AG04450 (cell line): ENCODE measurements at places on chromosomes 4 and X. TPM values are rescaled to one million over a fixed set of nuclear protein-coding genes. Genes with fewer than 3 reads are reported as not detected.

DGKK gene
- not detected in 2 replicates for polyA plus RNA-seq

AKAP4 gene
- polyA plus RNA-seq: not detected in 2 replicates

ASB9 gene
- polyA plus RNA-seq: 0.22 and 0.35 TPM in 2 replicates

PCDH18 gene
- 204 and 255 TPM in 2 replicates for polyA plus RNA-seq

PDZD11 gene
- 139 and 141 TPM in 2 replicates for polyA plus RNA-seq

POU3F4 gene
- not detected in 2 replicates for polyA plus RNA-seq

EPGN gene
- not detected in 2 replicates for polyA plus RNA-seq

MSX1 gene
- 1.7 TPM in 2 replicates for polyA plus RNA-seq

UGT8 gene
- not detected in 2 replicates for polyA plus RNA-seq

NPNT gene
- polyA plus RNA-seq: not detected in 2 replicates

IRAK1 gene
- polyA plus RNA-seq: 31.6 and 36.7 TPM in 2 replicates

BEX2 gene
- 0.14 and 0.25 TPM in 2 replicates for polyA plus RNA-seq

GAGE12J gene
- polyA plus RNA-seq: not detected in 2 replicates

IL13RA2 gene
- 0.50 and 0.56 TPM in 2 replicates for polyA plus RNA-seq

DCAF12L2 gene
- not detected in 2 replicates for polyA plus RNA-seq

SLC9B1 gene
- polyA plus RNA-seq: 0.32 and 0.35 TPM in 2 replicates

BBS7 gene
- 22.2 and 28.9 TPM in 2 replicates for polyA plus RNA-seq

STK32B gene
- 4.0 and 4.3 TPM in 2 replicates for polyA plus RNA-seq

GPR143 gene
- 0.05 and 0.10 TPM in 2 replicates for polyA plus RNA-seq

MAGEC2 gene
- not detected in 2 replicates for polyA plus RNA-seq

- no peak for DNase-seq
These were observed 17.1 kb upstream of the MAP7D3 start for GRCh38 chrX:136268051-136269048.

- DNase-seq: no peak
These were observed 120.8 kb upstream of the PJA1 start for GRCh38 chrX:69285881-69286564.

GRCh38 chr4:15771216-15772058 lies 6.7 kb upstream of the CD38 start:
- DNase-seq: no peak

DNA sequence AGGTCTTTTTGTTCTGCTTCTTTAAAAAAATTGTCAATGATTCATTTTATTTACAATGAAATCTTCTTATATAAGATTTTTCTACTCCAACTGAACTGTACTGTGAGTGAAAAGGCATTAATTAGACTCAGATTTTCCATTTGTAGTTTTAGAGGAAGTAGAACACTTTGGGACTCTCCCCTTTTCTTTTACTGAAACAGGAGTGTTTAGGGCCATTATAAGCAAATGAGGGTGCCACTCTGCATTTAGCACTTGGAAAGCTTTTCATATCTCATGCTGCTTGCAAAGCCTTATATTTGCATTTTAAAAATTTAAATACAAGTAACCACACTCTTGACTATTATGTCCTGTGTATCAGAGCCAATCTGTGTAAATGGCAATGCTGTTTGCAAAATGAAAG lies 584.3 kb downstream of the KLHL13 start:
- no peak for DNase-seq

GRCh38 chr4:137967480-137968190 lies 274.5 kb downstream of the SLC7A11 start:
- DNase-seq: no peak

DNA sequence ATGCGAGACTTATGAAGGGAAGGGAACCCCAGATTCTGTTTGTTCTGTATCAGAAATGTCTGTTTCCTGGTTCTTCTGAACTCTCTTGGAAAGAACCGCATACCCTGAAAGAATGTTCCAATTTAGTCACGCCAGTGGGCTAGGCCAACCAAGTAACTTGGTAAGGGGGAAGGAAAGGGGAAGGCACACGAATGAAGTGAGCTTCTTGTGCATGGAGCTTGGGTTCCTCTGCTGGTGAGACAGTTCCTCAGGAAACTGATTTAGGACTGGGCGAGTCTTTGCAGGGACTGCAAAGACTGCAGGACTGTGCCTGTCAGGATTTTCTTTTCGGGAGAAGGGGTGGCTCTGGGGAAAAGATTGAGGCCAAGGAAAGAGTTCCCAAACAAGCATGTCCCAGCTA lies 35.6 kb downstream of the FRMPD3 start:
- DNase-seq: no peak

DNA sequence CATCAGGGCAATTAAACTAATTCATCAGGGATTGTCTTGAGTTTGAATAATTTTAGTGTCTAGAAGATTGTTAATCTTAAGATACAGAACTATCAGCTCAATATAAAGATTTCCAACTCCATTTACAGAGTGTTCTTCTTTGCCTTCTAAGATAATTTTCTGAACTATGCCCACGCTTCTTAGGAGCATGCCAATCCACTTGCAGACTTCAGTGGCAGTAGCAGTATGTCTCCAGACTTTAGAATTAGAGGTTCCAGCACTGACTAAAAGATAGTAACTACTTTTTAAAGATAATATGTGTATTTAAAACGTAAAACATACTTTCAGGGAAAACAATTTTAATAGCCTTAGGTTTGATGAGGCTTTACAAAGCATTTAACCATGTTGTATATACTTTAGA lies 34.2 kb upstream of the GALNT7 start:
- DNase-seq: no peak

- no peak for DNase-seq
These were observed 80.8 kb downstream of the AWAT2 start for GRCh38 chrX:69968950-69969349.

- peak; percentile 2 for DNase-seq
These were observed 79.8 kb upstream of the SMARCAD1 start for GRCh38 chr4:94127707-94128328.

- DNase-seq: no peak
These were observed 2289.6 kb downstream of the ARAP2 start for GRCh38 chr4:33954759-33955158.

DNA sequence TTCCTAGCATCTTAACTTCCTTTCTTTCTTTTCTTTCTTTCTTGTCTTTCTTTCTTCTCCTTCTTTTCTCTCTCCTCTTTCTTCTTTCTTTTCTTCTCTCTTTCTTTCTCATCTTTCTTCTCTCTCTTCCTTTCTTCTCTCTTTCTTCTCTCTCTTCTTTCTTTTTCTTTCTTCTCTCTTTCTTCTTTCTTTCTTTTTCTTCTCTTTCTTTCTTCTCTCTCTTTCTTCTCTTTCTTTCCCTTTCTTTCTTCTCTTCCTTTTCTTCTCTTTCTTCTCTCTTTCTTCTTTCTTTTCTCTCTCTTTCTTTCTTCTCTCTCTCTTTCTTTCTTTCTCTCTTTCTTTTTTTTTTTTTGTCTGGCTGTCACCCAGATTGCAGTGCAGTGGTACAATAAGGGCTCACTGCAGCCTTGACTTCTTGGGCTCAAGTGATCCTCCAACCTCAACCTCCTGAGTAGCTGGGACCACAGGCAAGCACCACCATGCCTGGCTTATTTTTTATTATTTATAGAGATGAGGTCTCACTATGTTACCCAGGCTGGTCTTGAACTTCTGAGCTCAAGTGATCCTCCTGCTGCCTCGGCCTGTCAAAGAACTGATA lies 17.5 kb downstream of the NMU start:
- DNase-seq: no peak

- DNase-seq: no peak
These were observed 407.9 kb downstream of the HNRNPD start for GRCh38 chr4:81965911-81966310.

DNA sequence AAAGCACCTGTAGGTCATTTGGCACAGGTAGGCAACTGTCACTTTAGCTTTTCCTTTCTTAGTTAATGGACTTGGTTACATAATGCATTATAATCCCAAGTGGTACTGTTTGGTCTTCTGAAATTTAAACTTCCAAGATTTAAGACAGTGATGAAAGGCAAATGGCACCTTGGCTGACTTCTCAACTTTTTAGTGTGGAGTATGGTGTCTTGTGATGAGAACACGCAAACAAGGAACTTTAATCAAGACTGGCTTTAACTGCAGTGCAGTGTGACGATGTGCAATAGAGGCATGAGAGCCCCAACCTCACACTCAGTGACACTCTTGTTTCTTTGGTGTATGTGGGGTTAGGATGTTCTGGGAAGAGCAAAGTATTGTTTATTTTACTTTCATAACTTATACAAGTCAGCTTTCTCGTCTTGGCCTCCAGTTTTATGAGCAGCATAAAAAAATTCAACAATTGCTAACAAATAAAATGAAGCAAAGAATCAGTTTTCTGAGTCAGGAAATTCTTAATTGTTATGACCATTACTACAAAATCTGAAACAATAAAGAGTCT lies 171.9 kb downstream of the MAD2L1 start:
- no peak for DNase-seq

GRCh38 chrX:12206413-12206812 lies 68.1 kb downstream of the FRMPD4 start:
- no peak for DNase-seq

GRCh38 chr4:152385551-152385950 lies 150.3 kb downstream of the FBXW7 start:
- no peak for DNase-seq

GRCh38 chr4:177447417-177448004 lies 5.3 kb upstream of the AGA start:
- DNase-seq: no peak

- no peak for DNase-seq
These were observed 381.2 kb downstream of the STPG2 start for GRCh38 chr4:97762115-97762512.

DNA sequence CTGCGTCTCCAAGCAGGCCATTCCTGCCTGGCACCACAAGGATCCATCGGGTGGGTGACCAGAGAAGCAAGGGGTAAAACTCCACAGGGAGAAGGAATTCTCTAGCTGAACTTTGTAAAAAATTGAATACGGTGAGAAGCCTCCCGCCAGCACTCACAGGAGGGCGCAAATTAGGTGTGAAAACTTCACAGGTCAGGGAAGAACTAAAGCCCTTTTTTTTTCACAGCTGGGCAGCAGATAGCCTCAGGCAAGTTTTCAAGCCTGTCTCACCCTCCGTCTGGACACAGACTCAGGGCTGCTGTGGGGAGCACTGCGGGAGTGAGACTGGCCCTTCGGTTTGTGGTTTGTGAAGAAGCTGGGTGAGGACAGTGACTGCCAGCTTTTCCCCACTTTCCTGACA lies 224.1 kb upstream of the FGF16 start:
- DNase-seq: no peak

GRCh38 chrX:132022198-132022966 lies 720 bp upstream of the STK26 start:
- no peak for DNase-seq

DNA sequence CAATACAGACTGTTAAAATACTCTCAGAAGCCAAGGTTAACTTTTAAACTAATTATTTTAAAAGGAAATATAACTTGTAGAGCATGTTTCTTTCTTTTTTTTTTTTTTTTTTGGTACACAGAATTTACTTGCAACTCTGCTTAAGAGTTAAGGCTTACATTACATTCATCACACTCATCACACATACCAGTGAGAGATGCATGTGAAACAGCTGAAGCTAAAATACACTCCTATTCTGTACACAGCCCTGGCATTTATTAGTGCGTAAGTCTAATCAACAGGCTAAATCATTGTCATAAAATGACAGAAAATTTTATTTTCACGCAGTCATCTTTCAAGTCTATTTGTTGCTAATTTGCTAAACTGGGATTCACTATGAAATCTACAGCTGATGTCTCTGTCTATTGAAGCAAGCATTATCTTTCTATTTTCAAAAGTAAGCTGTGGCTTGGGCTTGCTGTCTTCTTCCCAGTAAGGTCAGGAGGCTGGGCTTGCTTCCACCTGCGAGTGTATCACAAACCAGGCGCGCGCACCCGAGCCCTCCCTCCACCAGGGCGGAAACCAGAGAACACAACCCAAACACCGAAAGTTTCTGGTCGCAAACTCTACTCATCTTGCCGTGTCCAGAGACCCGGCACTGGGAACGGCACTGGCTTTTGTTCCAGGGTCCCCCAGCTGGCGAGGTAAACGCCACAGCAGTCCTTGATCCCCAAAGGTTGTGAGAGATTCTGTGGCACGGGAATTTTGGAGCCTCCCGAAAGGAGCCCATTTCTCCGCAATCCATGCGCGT lies 3.9 kb downstream of the MAML3 start:
- no peak for DNase-seq

- peak; percentile 80 for DNase-seq
These were observed 57.1 kb upstream of the EFHC2 start for GRCh38 chrX:44400588-44400987.

- no peak for DNase-seq
These were observed 164.2 kb upstream of the ACTRT1 start for GRCh38 chrX:128216364-128216763.

- no peak for DNase-seq
These were observed 60.8 kb upstream of the ADRA2C start for GRCh38 chr4:3705236-3705987.

DNA sequence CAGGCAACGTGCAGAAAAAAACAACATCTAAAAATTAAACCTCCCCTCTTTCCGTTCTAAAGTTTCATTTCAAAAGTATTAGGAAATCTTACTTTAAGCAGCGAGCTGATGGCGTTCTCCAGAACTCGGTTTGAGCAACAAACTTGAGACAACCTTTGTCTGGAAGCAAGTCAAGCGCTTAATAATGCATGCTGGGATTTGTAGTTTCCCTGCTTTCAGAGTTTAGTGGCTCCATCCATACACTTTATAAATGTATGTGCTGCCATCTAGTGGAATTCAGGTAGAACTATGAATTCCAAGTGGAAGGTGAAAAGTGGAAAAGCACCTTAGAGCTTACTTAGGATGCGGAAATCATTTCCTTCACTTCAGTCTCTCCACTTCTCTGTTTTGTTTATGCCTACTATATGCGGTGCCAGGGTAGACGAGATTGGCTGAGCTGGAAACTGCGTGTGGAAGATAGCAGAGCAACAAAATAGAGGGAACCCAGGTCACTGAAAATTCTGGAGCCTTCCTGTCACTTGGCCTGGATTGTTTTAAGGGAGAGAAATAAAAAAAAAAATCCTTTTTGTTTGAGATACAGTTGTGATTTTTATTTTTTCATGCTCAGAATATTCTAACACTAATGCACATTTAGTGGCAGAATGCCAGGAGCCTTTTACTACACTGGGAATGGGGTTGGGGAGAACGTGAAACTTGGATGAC lies at the start of gene BDH2:
Gene BDH2, minus strand, starts transcription at position 144 of the 702 bp plus-strand sequence. CDS start 3,580 bp downstream, outside the sequence.
- peak; percentile 90 for DNase-seq

DNA sequence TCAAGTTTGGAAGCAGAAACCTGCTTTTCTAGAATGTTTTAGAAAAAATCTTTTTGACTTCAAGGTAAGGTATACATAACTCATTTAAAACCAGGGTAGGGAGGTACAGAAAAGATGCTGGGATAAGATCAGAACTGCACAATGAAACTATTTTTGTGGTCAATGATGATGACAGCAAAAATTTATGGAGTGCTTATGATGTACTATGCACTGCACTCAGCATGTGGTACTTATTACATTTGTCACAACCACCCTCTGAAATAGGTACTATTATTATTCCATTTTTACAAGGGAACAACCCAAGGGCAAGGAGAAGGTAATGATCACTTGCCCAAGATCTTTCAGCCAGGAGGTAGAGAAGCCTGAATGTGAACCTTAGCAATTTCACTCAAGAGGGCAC lies 8.0 kb downstream of the GPM6B start:
- DNase-seq: no peak

DNA sequence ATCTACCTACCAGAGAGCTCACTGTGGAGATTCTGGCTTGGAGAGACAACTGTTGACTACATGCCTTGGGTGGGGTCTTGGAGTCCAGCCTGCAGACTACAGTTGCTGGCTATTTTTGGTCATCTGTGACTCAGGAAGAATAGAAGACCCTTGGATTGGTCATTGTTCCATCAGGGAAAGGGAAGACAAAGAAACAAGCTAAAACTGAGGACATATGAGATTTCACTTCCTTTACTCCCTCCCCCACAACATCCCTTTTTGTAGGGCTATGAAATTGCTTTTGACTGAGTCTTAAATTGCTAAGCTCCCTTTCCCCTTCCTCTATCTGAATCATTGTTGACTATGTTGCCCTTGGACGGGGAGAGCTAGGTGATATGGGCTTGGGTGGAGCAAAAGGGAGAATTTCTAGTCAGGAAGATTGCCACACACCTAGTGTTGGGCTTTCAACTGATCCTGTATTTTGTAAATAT lies 11.7 kb downstream of the MSN start:
- no peak for DNase-seq
